Stimulated activated CD8-positive, alpha-beta memory T cell treated with anti-CD3 and anti-CD28 coated beads, Interleukin-15, amount 100 ng/mL, for 4 hours (primary cell): ENCODE measurements at places on chromosomes 7 and 10.

DNA sequence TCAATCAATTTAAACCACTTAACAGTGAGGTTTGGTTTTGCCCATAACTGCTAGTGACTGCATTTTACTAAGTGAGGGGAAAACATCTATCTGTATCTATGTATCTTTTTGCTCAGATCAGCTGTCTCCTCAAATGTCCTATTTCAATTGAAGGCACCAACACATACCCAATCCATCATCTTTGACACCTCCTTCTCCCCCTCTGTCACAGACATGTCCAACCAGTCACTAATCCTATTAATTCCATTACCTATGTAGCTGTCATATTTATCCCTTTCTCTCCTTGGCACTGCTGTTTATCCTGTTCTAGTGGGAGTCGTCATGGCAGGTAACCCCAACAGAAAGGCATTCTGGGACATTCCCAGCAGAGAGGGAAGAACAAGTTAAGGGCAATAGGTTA lies 975.2 kb upstream of the AUTS2 start:
- DNase-seq: no peak

- no peak for DNase-seq
Observed at GRCh38 chr10:114905450-114905849, 32.5 kb upstream of the TRUB1 start.

- no peak for DNase-seq
Observed at GRCh38 chr10:77296534-77297392, 340.8 kb downstream of the KCNMA1 start.

DNA sequence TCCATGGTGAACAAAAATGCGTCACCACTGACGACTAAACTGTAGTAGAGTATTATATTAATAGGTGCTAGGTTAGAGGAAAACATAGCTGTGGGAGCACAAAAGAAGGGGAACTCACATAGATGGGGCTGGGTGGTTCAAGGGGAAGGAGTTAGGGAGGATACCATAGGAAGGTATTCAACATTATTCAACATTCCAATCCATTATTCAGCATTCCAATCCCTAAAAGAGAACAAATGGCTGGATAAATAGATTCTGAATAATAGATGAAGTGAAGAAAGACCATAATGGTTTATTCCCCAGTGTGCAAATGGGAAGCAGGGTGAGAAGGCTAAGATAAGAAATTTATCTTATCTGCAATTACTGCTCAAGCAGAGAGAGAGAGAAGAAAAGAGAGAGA lies 61.4 kb downstream of the AASS start:
- DNase-seq: no peak
